Cortex of kidney (tissue), 1 donor: ENCODE measurements at places on chromosomes 2 and 18.

DNA sequence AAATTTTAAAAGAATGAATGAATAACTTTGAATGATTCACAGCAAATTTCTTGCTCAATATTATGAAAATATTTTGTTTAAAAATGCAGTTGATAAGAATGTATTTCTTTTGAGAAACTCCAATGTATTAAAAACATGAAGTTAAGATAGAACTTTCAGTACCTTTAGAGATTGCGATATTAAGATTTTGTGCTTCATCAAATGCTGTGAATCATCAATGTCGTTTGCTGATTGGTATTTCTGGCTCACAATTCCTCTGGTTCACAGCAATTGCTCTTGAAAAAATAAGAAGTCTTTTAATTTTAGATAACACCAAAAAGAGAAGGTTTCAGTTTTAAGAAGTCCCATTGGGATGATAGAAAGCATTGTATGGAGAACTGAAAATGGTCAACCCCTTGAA lies 228.7 kb downstream of the IKZF2 start:
- no peak for DNase-seq

- DNase-seq: no peak
These were observed 5.0 kb downstream of the THSD7B start for GRCh38 chr2:136770384-136770783.

GRCh38 chr2:20523799-20524187 lies 76.9 kb downstream of the RHOB start:
- DNase-seq: no peak

GRCh38 chr2:159982842-159983785 lies 79.3 kb downstream of the PLA2R1 start:
- no peak for DNase-seq

DNA sequence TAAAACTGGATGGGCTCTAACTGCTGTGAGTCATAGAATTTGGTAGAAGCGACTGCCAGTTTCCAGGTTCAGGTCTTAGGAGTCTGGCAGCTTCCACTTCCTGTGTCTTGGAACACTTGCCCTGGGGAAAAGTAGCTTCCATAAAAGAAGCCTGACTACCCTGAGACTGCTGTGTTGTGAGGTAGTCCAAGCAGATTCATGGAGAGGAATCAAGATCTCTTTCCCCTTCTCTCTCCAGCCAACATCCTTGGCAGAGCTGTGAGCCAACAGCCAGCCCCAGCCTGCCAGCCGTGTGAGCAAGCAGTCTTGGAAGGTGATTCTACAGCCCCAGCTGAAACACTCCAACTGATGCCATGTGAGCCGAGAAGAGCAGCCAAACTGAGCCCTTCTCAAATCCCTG lies 33.7 kb downstream of the SLC20A1 start:
- DNase-seq: no peak
